Skeletal muscle cell (primary cell): ENCODE measurements at places on chromosomes 11 and 22.

DNA sequence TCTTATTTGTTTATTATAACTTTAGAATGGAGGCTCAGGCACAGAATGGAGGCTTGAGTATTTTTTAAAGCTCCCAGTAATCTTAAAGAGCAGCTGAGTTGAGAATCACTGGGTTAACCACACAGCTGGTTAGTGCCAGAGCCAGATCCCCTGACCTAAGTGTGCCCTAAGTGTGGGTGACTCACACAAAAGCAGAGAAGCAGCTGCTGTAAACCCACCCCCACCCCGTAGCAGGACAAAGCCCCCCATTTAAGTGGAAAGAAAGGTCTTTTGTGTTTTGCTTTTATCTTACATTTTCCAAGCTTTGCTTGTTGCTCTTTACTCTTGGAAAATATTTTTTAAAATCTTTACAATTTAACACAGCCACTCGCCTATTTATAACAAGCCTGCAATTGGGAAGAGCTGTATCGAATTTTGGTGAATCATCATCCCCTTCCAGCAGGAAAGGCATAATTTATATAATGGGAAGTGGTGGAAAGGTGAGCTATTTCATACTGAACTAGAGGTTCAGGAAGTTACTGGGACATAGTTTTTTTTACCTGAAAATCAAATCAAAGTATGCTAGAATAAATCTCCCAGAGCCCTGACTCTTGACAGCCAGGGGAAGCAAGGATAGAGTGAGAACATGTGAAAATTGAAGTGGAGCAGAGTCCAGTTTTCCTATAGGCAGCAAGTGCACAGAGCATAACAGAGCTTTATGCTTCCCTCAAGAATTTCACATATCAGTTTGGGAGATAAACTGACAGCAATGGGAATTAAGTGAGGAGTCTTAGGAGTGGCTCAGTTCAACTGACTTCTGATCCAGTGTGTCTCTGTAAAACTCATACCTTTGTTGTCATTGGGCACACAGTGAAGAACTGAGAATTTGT is 405.7 kb downstream of the AASDHPPT start:
- DNase-seq, result peak; percentile 63

- DNase-seq, result no peak
These were observed 17.2 kb downstream of the RRM1 start for GRCh38 chr11:4111834-4112233.

DNA sequence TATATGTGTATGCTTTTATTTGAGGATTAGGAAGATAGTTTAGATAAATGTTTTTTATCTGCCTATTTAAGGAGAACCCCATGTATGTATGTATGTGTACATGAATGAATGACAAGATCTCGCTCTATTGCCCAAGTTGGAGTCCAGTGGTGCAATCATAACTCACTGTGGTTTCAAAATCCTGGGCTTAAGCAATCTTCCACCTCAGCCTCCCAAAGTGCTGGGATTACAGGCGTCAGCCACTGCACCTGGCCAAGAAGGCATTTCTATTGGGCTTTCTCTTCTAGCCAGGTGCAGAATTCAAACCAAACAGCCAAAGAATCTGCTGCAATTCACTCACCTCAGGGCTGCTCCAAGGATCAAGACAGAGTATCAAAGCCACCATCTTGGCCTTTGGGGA is 25.5 kb upstream of the DGKZ start:
- DNase-seq, result no peak

DNA sequence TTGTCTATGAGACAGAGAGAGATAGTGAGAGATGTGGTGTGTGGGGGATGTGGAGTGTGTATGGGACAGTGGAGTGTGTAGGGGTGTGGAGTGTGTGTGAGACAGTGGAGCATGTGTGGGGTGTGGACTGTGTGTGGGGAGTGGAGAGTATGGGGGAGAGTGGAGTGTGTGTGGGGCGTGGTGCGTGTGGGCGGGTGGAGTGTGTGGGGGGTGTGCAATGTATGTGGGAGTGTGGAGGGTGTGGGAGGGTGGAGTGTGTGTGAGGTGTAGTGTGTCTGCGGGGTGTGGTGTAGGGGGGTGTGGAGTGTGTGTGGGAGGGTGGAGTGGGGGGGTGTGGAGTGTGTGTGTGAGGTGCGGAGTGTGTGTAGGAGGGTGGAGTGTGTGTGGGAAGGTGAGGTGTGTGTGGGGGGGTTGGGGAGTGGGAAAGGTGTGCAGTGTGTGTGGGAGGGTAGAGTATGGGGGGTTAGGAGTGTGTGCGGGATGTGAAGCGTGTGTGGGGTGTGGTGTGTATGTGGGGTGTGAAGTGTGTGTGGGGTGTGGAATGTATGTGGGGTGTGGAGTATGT is 356.9 kb downstream of the CADM1 start:
- DNase-seq, result no peak

DNA sequence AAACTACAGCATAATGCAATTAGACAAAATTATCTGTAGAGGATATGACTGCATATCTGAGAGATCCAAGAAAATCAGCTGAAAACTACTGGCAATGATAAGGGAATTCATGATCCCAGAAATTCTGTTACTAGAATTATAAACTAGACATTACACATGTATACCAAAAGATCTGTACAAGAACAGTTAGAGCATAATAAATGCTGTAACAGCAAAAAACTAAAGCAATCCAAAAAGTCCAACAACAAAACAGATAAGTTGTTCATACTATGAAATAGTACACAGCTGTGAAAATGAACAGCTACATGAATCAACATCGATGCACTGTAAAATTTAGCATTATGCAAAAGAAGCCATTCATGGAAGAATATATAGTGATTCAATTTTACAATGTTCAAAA is 6.0 kb downstream of the ZNF214 start:
- DNase-seq, result no peak

DNA sequence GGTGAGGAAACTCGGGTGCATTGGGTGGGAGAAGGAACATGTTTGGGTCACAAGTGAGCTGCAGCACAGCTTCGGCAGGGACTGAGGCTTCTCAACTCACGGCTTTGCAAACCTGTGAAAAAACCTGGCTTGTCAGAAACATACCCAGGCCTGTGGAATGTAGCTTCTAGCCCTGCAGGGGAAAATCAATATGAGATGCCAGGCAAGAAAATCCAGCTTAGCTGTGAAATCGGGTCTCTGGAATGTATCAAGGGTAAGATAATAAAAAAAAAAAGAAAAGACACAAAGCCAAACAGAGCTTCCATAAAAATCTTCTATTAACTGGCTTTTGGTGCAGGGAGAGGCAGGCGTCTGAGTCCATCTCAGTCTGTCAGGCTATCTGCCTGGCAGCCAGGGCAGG is 28.5 kb downstream of the UQCR10 start:
- DNase-seq, result no peak

DNA sequence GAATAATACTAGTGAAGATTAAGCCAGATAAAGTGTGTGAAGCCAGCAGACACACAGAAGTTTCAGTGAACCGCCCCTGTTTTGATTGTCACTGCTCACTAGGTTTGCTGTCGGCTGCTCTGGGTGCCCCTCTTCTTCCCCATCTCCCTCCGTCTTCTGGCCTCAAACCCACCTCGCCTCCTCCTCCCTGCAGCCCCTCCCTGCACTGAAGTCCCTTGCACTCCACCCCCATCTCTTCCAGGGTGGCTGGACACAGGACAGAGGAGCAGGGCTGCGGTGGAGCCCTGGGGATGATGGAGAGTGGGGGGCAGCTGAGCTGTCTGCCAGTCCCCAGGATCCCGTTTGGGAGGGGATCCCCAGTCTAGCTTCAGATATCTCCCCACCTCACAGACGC is 53.5 kb downstream of the CYTH4 start:
- no peak for DNase-seq

GRCh38 chr11:69344570-69345145 is 50.7 kb downstream of the MYEOV start:
- DNase-seq, result no peak

GRCh38 chr11:1042626-1043562 is 6.4 kb upstream of the MUC6 start:
- DNase-seq, result no peak

GRCh38 chr11:78688460-78688859 is 113.8 kb upstream of the NARS2 start:
- no peak for DNase-seq

DNA sequence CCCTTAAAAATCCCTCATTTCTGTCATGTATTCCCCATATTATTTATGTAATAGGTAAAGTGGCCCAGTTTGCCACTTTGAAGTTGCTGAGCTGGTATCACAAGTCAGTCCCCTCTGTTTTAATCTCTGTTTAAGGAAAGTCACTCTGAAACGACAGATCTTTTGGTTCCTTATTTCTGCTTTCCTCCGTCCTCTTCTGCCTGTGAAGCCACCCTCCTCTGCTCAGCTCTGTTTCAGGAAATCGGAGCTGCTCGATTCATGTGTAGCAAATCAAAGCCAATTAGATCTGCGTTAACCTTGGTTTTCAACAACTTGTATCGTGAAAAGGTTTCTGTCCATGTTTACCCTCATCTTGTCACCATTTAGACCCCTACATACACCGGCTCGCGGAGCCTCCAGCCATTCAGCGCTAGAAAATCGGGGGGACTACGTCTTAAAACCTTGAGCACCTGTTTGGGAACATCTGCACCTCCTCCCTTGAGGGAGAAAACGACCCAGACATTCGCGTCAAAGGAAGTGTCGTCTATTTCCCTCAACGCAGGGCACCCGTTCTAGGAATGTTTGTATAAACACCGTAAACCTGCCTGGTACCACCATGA is 576 bp upstream of the SC5D start:
- no peak for DNase-seq

DNA sequence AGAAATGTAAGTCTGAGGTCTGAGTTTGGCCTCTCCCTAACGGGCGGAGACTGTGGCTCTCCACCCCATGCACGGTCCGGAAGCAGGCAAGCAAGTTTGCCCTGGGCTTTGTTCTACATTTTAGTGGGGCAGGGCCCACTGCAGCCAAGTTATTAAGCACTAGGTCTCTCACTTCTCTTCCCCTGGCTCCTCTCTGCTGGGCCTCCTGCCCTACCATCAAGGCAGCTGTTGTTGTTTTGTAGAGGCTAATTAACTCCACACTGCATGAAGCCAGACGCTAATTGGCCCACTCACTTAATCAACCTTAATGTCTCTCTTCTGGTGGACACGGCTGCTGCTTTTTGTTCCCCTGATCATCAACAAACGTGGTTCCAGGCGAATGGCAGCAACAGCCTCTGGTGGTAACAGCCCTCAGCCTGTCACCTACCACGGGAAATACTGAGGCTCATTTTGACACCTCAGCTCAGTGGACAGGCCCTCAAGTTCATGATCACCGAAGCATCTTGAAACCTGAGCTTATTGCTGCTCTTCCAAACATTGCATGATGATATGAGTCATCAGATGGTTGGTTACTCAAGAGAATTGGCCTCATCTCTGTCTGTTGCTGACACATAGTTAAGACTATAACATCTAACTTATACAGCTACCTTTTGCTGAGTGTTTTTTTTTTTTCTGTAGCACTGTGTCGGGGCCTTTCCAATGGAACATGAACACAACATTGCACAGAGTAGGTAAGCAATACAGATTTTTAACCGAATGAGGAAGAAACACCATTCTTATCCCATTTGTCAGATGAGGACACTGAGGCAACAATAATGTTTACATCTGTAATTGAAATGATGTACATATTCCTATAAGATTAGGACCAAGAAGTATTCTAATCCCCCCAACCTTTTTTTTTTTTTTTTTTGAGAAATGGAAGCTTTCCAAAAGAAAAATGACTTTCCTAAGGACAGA is 20.8 kb upstream of the LMO2 start:
- DNase-seq, result peak; percentile 84

DNA sequence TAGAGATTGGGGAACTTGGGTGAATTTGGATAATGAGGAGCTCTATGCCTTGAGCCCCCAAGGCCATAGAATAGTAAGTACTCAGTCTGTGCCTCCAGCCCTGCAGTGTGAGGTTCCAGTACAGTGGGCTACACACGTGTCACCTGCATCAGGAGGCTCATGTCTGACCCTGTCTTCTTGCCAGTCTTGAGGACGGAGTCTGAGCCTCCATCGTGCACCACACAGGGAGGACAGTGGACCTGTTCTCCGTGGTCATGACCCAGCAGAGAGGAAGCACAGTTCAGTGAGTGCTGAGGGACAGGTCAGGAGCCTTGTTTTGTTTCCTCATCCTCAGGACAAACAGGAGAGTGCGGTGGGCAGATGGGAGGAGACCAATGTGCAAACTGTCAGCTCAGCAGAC is 30.8 kb downstream of the RPS13 start:
- no peak for DNase-seq

GRCh38 chr22:24039046-24039445 is 27.9 kb downstream of the CABIN1 start:
- DNase-seq, result no peak

DNA sequence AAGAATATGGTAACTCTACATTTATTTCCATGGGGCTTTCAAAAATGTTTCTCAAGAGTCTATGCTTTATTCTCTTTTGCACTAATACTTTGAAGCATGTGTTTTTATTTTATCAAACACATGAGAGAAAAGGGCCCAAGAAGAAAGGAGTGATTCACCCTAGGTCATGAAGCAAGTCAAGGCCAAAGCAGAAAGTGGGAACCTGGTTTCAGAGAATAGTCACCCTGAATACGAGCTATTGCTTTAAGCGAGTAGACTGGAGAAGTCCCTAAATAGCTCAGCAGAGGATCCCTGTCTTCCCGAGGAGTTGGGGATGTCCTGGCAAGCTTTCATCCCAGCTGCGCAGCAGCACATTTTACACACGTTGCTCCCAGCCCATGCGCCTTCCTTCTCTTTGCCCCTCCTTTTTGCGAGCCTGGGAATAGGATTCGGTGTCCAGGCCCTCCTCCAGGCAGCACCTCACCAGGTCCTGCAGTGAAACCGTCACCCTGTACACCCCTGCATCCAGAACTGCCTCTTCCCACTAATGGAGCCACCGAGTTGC is 19.1 kb downstream of the MPEG1 start:
- DNase-seq, result no peak
